ENCODE measurements at places on chromosomes 13 and 19.

GRCh38 chr19:40423938-40424337 is 1.9 kb downstream of the SERTAD1 start:
- peaks cover 7% of the 10 kb centered on the region for H3K36me3 ChIP-seq
- H3K27ac ChIP-seq = peak overlapping the region; percentile 97
- H3K4me1 ChIP-seq = peaks cover 28% of the 10 kb centered on the region
- H3K4me3 ChIP-seq = peak overlapping the region; percentile 100

DNA sequence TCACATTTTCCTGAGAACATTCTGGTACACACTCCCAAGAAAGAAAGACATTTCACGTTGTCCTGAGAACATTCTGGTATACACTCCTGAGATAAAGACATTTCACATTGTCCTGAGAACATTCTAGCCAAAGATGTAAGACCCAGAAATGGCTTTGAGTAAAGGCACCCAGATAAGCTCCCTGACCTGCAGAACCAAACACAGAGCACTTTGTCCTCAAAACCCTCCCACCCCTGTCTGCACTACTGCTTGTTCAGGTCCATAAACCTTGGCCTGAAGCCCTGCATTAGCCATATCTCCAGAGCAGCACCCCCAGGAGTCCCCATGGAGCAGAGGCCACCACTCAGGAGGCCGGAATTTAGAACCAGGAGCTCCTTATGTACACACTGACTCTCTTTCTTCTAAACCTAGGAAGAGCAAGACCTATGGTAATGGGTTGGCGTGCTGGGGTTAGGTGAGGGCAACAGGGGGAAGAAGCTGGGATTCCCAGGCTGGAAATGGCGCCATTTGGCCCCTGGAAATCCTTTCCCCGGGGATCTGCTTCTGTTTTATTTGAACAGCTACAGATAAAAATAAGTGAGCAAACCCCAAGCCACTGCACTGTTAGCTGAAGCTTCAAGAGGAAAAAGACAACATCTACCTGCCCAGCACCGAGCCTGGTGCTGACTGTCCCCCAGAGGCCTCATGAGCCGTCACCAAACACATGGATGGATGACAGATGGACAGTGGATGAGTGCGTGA is 13.7 kb downstream of the GAS6 start:
- H3K4me1 ChIP-seq = peaks cover 11% of the 10 kb centered on the region
- no peaks in the 10 kb centered on the region for H3K36me3 ChIP-seq
- peaks cover 7% of the 10 kb centered on the region for H3K27me3 ChIP-seq
- no peak for DNase-seq
- H3K4me3 ChIP-seq = no peak overlapping the region
- no peak overlapping the region for H3K27ac ChIP-seq

DNA sequence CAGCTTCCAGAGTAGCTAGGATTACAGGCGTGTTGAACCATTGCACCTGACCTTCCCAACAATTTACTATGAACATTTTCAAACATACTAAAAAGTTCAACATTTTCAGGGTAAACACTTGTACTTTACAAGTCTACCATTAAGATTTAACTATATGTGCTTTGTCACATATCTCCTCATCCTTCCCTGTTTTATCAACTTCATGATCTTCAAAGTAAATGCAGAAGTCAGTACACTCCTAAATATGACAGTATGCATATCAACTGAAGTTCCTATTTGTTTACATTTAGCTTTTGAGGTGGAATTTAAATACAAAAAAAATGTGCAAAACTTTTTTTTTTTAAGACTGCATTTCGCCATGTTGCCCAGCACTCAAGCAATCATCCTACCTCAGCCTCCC is 18.5 kb downstream of the LNX2 start:
- no peaks in the 10 kb centered on the region for H3K36me3 ChIP-seq
- no peak overlapping the region for H3K4me3 ChIP-seq
- H3K4me1 ChIP-seq = peaks cover 17% of the 10 kb centered on the region
- DNase-seq = no peak
- no peak overlapping the region for H3K27ac ChIP-seq

DNA sequence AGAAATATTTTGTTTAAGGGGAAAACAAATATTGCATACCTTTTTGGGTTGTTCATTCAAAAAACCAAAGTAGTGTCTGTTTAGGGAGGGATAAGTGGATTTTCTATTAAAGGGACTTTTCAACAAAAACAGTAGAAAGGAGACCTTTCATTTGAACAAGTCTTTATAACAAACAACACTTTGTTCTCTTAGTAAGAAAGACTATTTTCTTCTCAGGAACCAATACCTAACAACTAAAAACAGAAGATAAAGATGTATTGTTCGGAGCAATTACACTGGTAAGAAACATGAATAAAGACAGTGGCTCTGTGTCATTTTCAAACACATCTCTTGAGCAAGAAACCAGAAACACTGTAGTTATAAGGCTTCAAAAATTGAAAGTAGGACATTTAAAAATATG is 1610.1 kb upstream of the PCDH20 start:
- H3K27me3 ChIP-seq = no peaks in the 10 kb centered on the region
- no peak overlapping the region for H3K4me3 ChIP-seq
- H3K36me3 ChIP-seq = peaks cover 5% of the 10 kb centered on the region
- H3K27ac ChIP-seq = no peak overlapping the region

DNA sequence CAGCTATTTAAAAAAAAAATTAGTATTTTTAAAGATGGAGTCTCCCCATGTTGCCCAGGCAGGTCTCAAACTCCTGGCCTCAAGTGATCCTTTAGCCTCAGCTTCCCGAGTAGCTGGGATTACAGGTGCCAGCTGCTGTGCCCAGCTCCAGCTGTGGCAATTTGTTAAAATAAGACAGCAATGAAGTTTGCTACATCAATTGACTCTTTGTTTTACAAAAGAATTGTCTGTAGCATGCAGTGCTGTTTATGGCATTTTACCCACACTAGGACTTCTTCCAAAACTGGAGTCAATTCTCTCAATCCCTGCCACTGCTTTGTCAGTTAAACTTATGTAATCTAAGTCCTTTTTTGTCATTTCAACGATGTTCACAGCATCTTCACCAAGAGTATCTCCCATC is 49.3 kb downstream of the NDFIP2 start:
- H3K4me3 ChIP-seq = no peak overlapping the region
- peaks cover 34% of the 10 kb centered on the region for H3K4me1 ChIP-seq
- H3K27me3 ChIP-seq = no peaks in the 10 kb centered on the region
- DNase-seq = no peak
- H3K27ac ChIP-seq = peak overlapping the region; percentile 5

DNA sequence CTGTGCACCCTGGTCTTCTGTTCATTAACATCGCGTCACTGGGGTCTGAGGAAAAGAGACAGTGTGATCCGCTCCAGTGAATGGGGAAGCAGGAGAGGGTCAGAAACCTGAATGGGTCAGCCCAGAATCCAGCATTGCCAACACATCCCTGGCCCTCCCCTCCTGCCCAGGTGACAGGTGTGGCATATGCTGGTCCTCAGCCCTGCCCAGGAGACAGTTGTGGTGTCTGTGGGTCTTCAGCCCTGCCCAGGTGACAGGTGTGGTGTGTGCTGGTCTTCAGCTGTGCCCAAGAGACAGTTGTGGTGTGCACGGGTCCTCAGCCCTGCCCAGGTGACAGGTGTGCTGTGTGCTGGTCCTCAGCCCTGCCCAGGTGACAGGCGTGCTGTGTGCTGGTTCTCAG is 8.0 kb downstream of the TFDP1 start:
- peaks cover 15% of the 10 kb centered on the region for H3K36me3 ChIP-seq
- H3K4me3 ChIP-seq = no peak overlapping the region
- no peak overlapping the region for H3K27ac ChIP-seq
- H3K27me3 ChIP-seq = no peaks in the 10 kb centered on the region

- H3K27ac ChIP-seq = no peak overlapping the region
- H3K4me3 ChIP-seq = no peak overlapping the region
- H3K4me1 ChIP-seq = peaks cover 28% of the 10 kb centered on the region
- no peak for DNase-seq
- H3K27me3 ChIP-seq = peaks cover 26% of the 10 kb centered on the region
Measured at GRCh38 chr13:50711131-50711815, 132.2 kb downstream of the DLEU7 start.

DNA sequence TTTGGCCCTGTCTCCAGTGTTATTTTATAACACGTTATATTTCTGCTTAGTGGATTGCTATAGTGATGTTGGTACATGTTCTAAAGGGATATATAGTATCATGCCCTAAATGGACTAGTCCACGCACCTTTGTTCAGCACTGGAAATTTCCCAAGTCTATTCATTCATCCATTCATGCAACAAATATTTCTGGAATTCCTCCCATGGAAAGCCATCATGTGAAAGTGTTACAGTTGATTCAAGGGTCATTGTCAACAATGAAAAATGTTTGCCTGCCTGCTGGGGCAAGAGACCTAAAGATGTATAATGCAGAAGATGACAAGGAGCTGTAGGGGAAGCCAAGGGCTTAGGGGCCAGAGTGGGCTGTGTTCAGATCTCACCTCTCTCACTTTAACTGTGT is 10.8 kb upstream of the HSPH1 start:
- no peak overlapping the region for H3K4me3 ChIP-seq
- peaks cover 14% of the 10 kb centered on the region for H3K27me3 ChIP-seq
- no peaks in the 10 kb centered on the region for H3K4me1 ChIP-seq
- peaks cover 4% of the 10 kb centered on the region for H3K36me3 ChIP-seq
- H3K27ac ChIP-seq = no peak overlapping the region

- no peak overlapping the region for H3K27ac ChIP-seq
- peaks cover 9% of the 10 kb centered on the region for H3K4me1 ChIP-seq
- peaks cover 3% of the 10 kb centered on the region for H3K27me3 ChIP-seq
- DNase-seq = no peak
- H3K36me3 ChIP-seq = peaks cover 4% of the 10 kb centered on the region
Measured at GRCh38 chr13:75341028-75341427, 140.9 kb downstream of the TBC1D4 start.

GRCh38 chr19:58328999-58329398 is 2.2 kb downstream of the ZSCAN22 start:
- DNase-seq = no peak
- peaks cover 4% of the 10 kb centered on the region for H3K4me1 ChIP-seq
- no peaks in the 10 kb centered on the region for H3K27me3 ChIP-seq
- no peak overlapping the region for H3K27ac ChIP-seq
- H3K4me3 ChIP-seq = no peak overlapping the region

- H3K36me3 ChIP-seq = peaks cover 2% of the 10 kb centered on the region
- DNase-seq = no peak
- no peak overlapping the region for H3K4me3 ChIP-seq
Measured at GRCh38 chr19:43501661-43502418, 2.7 kb downstream of the PHLDB3 start.

DNA sequence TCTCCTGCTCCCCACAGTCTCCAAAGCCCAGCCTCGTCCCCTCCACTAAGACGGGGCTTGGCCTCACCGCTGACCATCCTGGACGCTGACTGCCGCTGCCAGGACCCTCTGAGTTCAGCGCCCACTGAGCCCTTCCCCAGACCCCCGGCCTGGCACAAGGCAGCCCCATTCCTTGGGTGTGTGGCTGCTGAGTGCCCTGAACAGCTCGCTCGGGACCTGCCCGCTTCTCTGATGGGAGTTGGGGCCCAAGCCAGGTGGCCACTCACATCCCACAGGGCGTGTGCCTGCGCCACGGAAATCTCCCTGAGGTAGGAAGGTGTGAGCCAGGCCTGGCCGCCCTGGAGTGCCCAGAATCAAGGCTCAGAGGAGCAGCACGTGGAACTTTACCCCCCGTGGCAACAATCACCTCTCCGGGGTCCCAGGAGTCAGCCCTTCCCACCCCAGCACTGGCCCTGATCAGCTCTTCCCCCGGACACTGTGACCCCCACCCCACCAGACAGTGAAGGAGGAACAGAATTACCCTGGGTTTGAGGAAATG is 20.8 kb downstream of the C13orf46 start:
- peaks cover 7% of the 10 kb centered on the region for H3K36me3 ChIP-seq
- DNase-seq = peak; percentile 32
- peaks cover 5% of the 10 kb centered on the region for H3K4me1 ChIP-seq
- no peak overlapping the region for H3K4me3 ChIP-seq
- H3K27ac ChIP-seq = no peak overlapping the region

GRCh38 chr19:2315818-2316353 is 7.9 kb upstream of the LINGO3 start:
- peaks cover 10% of the 10 kb centered on the region for H3K36me3 ChIP-seq
- H3K4me3 ChIP-seq = no peak overlapping the region
- H3K27ac ChIP-seq = no peak overlapping the region
- peaks cover 6% of the 10 kb centered on the region for H3K4me1 ChIP-seq

GRCh38 chr19:6011794-6012193 is 33.9 kb upstream of the RANBP3 start:
- H3K4me1 ChIP-seq = no peaks in the 10 kb centered on the region
- H3K27me3 ChIP-seq = no peaks in the 10 kb centered on the region
- no peak for DNase-seq
- no peak overlapping the region for H3K27ac ChIP-seq

DNA sequence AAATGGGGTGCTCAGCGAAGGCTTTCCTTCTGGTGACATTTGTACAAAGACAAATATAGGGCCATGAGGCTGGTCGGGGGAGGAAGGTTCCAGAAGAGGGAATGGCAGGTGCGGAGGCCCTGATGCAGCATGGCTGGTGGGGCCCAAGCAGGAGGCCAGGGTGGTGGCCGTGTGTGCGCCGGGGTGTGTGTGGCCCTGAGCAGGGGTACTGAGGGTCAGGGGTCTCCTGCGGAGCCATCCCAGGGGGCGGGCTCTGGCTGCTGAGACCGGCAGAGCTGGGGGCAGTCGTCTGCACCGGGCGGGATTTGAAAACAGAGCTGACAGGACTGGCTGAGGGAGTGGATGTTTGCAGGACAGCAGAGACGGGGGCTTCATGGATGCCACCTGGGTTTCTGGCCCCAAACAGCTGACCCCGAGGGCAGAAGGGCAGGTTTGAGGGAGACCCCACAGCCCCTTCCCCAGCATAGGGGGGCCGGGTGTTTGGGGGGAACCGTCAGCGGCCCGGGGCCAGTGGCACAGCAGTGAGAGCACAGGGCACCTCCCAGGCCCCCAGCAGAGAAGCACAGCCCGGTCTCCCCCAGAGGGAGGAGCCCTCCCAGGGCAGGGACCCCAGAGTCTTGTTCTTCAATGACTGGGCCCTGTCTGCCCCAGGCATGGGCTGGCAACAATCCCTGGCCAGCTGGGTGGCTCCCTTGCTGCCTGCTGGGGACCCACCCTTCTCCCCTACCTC is 11.4 kb downstream of the PIAS4 start:
- H3K27ac ChIP-seq = peak overlapping the region; percentile 60
- no peaks in the 10 kb centered on the region for H3K4me1 ChIP-seq
- no peaks in the 10 kb centered on the region for H3K27me3 ChIP-seq
- H3K36me3 ChIP-seq = no peaks in the 10 kb centered on the region

DNA sequence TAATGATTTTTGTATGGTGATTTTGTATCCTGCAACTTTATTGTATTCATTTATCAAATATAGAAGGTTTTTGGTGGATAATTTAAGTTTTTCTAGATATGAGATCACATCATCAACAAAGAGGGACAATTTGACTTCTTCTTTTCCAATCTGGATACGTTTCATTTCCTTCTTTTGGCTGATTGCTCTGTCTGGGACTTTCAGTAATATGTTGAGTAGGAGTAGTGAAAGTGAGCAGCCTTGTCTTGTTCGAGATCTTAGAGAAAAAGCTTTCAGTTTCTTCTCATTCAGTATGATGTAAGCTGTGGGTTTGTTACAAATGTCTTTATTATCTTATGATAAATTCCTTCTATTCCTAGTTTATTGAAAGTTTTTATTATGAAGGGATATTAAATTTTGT is 352.0 kb upstream of the DACH1 start:
- H3K4me3 ChIP-seq = no peak overlapping the region
- no peaks in the 10 kb centered on the region for H3K36me3 ChIP-seq
- H3K27me3 ChIP-seq = no peaks in the 10 kb centered on the region
- H3K4me1 ChIP-seq = no peaks in the 10 kb centered on the region
- DNase-seq = no peak

DNA sequence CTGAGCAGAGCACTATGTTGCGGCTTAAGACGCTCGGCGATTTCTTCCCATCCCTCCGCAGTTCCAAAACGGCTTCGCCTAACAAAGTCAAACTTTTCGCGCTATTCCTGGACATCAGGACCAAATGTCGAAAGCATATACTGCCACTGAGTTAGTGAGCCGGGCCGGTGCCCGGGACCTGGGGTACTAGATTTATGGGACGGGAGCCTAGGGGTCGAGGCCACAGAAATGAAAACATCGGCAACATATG is 699 bp downstream of the RCBTB2 start:
- H3K4me3 ChIP-seq = peak overlapping the region; percentile 89
- H3K27ac ChIP-seq = peak overlapping the region; percentile 98
- DNase-seq = no peak
- H3K36me3 ChIP-seq = no peaks in the 10 kb centered on the region

Measured in natural killer cell treated with Interleukin-12 subunit alpha and Interleukin-12 subunit beta and Interleukin-15 and Interleukin-18, amount 100 ng/mL, for 72 hours (primary cell).